ENCODE measurements at places on chromosomes 12 and 14.

DNA sequence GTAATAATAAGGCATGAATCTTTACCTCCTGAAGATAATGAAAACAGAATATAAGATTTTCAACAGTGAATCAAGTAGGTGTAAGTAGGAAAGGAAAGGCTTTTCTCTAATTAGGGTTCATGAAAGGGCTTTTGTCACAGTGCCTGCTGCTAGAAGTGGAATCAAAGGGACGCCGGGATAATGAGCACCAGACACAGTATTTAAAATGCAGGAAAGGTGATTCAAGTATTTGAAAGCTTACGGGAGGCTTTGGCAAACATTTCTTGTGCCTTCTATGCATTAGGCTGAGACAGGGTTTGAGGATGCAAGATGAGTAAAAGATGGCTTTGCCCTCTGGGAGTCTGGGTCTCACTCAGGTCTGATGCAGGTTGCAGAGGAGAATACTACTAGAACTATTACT, 70.5 kb upstream of the ANO4 start:
- DNase-seq, result no peak

GRCh38 chr12:3200032-3200617, 122.9 kb downstream of the TSPAN9 start:
- DNase-seq, result no peak

DNA sequence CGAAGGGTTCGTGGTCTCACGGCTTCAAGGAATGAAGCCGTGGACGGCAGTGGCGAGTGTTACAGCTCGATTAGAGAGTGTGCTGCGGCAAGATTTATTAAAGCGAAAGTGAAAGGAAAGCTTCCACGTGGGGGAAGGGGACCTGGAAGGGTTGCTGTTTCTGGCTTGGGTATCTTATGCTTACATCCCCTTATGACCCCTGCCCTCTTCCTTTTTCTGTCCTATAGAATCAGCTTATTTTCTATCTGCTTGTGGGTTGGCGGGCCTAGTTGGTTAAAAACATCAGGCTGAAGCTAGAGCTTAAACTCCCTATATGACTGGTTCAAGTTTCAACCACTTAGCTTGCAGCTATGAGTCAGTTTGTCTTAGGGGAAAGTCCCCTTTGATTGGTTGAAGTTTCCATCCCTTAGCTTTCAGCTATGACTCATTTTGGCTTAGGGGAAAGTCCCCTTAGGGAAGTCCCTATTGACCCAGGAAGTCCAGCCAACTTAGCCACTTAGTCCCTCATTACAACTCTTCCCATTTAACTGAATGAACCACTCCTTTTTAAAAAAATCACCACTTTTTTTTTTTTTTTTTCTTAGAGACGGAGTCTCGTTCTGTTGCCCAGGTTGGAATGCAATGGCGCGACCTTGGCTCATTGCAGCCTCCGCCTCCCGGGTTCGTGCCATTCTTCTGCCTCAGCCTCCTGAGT, 1494.7 kb upstream of the TMEM132C start:
- no peak for DNase-seq

DNA sequence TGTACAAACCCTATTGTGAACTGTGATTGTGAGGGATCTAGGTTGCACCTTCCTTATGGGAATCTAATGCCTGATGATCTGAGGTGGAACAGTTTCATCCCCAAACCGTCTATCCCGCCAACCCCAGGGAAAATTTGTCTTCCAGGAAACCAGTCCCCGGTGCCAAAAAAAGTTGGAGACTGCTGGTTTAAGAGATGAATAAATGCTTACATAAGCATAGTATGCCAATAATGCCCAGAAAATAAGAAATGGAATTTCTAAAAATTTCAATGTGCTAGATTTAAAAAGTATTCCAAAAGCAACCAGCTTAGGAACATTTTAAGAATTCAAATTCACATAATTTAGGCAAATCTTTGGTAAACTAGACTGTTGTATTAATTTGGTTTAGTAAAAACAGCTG, 5.4 kb upstream of the RNU6-8 start:
- no peak for DNase-seq

DNA sequence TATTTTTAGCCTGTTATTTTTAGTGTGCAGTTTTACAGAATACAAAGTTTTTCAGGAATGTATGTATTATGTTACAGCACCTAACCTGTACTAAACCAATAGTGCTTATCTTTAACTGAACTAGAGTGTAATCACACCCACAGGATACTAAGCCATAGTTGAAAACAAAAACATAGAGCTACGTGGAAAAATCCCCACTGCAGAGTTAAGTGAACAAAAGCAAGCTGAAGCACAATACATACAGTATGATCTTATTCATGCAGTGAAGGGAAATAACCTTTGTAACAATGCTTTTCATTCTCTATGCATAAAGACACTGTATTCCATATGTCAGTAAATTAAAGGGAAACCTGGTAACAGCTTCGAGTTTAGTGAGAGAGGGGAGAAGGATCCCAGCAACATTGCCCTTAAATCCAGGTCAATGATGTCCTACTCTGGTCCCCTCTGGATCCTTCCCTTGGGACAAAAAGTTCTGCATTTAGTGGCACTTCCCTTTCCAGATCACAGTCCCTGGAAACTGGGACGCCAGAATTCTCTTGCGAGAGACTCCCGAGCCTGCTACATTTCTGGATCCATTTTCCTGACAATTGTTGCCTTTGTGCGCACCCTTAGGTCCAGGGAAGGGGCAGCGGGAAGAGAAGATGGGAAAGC, 121.3 kb upstream of the CCND2 start:
- DNase-seq, result no peak

DNA sequence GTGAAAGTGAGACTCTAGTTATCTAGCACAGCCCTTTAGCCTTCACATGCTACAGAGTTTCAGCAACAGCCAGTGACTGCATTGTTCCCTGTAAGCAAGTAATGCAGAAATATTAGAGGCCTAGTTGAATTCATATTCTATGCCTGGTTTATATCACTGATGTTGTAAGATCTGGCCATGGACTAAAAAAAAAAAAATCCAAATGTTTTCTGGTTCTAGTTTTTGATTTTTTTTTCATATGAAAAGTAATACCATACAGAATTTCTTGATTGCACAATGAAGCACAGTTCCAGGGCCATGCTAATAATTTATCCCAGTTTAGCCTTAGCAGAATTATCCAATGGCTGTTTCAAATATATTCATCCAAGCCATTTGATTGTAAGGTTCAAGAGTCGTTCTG, 341.5 kb upstream of the DDHD1 start:
- DNase-seq, result no peak

DNA sequence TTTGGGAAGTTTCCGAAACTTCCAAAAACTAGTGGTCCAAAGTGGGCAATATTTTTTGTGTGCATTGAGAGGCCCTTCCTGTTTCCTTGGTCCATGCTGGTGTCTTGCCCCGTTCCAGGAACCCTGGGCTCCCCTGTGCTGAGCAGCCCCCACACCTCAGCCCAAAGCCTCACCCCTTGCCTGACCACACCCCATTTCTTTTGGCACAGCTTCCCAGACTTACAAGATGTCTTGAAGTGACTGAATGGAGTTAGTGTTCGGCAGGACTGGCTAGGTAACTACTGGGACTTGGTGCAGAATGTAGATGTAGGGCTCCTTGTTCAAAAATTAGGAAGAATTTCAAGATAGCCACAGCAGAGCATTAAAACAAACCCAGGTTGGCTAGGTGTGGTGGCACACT, 68.6 kb downstream of the ETV6 start:
- DNase-seq, result no peak

- no peak for DNase-seq
Measured at GRCh38 chr14:89325299-89325883, 91.6 kb downstream of the FOXN3 start.

DNA sequence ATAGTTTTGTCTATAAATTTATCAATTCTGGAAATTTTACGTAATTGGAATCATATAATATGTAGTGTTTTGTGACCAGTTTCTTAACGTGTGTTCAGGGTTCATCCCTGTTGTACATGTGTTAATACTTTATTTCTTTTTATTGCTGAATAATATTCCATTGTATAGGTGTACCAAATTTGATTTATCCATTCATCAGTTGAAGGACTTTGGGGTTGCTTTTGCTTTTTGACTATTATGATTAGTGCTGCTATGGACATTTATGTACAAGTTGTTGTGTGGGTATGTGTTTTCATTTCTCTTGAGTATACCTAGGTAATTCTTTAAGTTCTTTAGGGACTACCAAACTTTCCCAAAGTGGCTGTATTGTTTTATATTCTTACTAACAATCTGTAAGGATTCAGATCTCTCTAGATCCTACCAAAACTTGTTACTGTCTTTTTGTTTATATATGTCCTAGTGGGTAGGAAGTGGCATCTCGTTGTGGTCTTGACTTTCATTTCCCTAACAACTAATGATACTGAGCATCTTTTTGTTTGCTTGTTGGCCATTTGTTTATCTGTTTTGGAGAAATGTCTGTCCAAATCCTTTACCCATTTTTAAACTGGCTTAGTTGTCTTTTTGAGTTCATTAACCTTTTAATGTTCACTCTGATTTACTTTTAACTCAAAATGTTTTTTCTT, 14.9 kb downstream of the VRK1 start:
- no peak for DNase-seq

DNA sequence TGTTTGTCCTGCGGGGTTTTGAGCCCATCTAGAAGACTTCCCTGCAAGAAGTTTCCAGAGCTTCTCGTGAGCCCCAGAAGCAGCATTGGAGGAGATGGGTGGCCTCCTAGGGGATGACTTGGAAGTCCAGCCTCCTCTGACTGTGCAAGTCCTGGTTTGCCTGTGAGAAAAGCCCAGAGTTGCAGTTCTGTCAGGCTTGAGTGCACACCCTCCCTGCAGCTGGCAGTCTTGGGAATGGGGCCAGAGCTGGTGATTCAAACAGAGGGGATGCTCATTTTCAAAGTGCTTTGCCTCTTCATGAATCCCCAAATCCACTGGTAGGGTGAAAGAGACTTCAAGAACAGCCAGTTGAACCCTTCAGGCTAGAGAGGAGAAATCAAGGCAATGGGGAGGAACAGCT, 3.9 kb upstream of the PPP1R1A start:
- no peak for DNase-seq

DNA sequence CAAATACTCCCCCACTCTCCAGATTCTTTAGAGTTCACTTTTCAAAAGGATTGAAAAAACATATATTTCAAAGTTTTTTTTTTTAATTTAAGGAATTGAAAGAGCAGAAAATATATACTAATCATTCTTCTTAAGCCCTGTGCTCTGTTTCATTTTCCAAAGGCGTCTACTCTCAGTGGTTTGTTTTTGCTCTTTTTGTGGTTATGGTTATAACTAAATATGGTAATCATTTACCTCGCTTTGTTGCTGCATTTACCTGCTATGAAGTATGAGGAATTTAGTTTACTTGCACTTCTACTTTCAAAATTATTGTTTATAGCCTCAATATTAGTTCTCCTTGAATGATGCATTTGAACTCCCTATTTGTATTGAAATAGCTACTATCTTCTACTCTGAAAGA, 55.9 kb upstream of the LRRK2 start:
- DNase-seq, result no peak

DNA sequence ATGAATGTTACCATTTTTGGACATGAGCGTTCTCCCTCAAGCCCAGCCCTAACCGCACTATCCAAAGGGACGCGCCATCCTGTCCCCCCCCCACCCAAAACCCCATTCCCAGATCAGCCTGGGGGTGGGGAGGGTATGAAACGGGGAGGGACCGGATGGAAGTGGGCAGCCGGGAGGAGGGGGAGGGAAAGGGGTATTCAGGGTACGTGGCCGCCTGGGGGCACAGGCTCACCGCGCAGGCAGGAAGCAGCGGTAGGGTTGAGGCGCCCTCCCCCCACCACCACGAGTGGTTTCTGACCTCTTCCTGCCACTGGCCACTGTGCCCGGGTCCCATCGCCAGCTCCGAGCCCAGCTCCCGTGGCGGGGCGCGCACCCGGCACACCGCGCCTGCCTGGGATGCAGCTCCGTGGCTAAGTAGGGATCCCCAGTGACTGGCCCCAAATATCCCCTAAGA, 1.4 kb downstream of the ACTN1 start:
- DNase-seq, result peak; percentile 72

GRCh38 chr12:19963972-19964371, 404.4 kb upstream of the PDE3A start:
- DNase-seq, result no peak

DNA sequence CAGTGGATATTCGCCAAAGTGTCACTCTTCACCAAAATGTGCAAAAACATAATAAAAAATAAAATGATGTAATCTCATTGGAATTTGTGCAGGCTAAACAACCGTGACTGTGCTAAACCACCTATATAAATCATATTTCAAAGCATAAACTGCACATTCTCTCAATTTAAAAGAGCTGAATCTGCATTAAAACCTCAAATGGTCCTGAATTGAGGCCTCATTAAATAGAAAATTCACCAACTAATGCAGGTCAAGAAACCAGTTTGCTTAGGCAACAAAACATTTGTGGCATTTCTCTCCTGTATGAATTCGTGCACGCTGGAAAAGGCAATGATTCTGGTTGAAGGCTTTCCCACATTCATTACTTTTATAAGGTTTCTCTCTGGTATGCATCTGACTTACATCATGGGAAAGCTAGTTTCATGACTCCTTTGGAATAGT, 80.1 kb upstream of the IFNG-AS1 start:
- DNase-seq, result no peak

DNA sequence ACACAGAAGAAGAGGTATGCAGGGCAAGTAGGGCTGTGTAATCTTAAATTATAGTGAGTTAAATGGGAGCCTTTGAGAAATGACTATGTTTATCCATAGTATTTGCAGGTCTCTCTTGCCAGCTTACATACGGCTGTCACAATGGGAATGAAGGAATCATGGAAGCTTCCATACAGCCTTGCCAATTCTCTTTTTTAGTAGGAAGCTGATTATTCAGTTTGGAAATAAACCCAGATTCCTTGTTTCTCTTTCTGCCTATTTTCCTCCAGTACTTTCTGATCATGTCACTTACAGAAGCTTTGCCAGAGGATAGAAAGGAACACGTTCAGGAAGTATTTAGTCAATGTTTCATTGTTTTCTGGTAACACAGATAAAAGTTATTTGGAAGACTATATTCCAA, 217.4 kb upstream of the DIO2 start:
- DNase-seq, result no peak

DNA sequence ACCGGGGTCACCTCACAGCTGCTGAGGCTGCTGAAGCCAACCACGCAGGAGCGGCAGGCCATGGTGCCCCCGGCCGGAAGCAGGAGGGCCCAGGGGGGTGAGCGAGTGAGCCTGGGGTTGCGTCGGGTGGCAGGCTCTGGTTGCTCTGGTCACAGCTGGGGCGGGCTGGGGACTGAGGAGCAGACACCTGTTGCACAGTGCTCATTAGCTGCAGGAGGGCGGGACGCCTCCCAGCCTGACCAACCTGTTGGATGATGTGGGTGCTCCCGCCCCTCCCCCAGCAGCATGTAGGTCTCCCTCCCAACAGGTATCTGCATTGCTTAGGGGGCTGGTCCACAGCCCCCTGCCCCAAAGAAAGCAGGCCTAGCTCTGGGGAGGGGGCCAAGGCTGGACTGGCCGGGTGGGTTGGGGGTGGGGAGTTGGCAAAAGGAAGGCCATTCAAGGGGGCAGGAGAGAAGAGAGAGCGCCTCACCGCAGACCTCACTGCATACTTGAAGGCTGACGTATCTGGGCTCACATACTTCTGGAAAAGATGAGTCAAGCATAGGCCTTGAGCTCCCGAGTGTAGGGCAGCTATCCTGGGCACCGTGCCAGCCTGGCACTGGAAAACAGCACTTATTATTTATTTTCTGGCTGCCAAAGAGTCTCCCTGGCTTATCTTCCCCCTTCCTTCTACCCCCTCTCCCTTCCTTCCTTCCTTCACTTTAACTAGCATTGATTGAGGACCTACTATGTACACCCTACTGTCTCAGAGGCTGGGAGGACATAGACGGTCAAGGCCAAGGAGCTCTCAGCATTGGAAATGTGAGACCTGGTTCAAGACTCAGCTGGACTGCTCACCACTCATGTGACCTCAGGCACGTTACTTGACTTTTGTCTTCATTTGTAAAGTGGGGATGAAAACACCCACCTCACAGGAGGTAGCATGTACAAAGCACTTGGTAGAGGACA, at the start of gene KRT80:
KRT80 (minus strand) TSS at position 174 of the 951 bp plus-strand sequence; CDS start at position 62, 112 bp downstream.
- DNase-seq, result peak; percentile 75

GRCh38 chr12:47141459-47141858, 61.7 kb upstream of the AMIGO2 start:
- no peak for DNase-seq
